ENCODE measurements at places on chromosomes 2 and 18.

DNA sequence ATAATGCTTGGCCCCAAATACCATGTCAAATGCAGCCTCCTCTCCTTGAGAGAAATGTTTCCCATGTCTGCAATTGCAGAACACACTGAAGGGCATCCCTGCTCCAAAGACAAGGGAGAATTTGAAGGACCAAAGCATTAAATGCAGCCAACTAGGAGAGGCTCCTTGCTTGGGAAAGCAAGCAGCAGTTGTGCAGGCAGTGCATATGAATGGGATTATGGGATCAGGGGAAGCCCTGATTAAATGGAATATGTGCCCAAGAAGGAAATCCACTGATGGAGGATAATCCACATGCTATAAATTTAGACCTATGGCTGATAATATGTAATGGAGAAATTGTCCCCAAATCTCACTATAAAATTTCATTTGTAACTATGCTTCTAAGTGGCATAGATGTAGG lies 116.1 kb downstream of the NCKAP5 start:
- DNase-seq = no peak

DNA sequence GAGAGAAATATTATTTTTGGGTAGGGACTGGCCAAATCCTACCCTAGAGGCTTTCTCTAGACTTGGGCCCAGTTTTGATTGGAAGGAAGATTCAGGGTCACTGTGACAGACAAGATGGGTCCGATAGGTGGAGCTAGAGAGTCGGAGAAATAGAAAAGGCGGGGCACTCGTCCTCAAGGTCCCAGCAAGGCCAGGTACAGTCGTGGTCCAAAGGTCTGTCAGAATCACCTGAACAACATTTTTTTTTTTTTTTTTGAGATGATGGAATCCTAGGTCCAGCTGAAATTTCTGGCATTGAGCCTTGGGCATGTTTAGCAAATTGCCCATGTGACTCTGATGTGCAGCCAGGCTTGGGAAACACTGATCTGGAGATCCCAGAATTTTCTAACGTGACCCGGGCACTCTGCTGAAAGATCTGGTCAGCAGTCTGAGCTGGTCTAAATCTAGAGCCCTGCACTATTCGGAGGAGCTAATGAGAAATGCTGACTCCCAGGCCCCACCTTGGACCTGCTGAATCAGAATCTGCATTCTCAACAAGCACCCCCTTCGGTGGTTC lies 23.0 kb upstream of the NTSR2 start:
- DNase-seq = peak; percentile 73

DNA sequence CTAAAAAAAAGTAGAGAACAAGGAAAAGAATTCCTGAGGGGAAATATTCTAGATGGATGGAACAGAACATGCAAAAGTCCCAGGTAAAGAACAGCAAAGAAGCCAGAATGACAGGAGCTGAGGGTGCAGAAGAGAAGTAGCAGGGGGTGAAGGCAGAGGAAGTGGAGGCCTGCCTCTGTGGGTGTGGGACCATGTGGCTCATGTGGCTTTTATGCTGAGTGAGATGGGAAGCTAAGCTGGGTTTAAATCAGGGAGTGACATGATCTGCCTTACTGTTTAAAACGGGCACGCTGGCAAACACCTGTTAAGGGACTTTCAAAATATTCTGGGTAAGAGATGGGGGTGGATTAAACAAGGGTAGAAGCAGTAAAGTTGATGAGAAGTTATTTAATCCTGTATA lies 40.0 kb downstream of the GKN2 start:
- DNase-seq = no peak

- DNase-seq = no peak
Observed at GRCh38 chr2:110925479-110925878, 193.1 kb downstream of the ACOXL start.

DNA sequence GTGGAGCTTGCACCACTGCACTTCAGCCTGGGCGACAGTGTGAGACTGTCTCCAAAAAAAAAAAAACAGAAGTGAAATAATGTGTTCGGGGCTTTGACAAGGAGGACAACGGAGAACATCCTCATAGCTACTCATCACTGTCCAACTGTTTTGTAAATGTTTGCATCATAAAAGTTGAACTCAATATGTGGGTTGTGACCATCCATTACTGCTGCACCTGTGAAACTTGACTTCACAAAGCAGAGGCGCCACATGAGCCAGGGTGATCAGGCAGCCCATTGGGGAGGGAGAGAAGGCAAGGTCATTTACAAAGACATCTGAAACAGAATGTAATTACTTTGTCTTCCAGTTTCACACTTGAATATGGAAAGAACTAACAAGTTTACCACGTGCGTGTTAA lies 61.6 kb downstream of the LAMA1 start:
- DNase-seq = no peak

DNA sequence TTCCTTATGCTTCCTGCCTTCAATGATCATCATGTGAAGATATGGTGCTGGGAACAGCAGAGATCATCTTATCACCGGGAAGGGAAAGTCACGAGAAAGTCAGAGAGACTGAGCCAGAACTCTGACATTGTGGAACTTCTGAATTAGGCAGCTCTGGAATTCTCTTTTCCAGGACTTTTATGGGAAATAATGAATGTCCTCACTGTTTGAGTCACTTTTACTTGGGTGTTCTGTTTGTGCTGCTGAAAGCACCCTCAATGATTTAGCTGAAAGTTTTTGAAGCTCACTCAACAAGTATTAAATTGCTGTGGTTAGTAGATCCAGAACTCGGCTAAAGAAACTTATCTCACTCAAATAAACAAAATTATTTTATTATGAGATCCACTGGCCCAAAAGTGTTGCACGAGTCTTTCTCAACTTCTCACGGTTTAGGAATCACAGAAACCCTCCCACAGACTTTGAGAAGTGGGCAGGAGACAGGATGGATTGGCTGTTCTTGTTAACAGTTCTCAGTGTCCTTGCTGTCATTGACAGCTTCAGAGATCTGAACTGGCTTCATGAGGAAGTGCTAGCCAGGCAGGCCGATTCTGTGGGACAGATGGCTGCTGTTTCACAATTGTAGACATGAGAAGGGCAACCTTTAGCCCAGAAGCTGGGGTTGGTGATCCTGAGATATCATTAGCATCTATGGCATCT lies 26.4 kb upstream of the ATRAID start:
- peak; percentile 25 for DNase-seq

- no peak for DNase-seq
Observed at GRCh38 chr2:192675681-192676080, 480.9 kb upstream of the TMEFF2 start.

GRCh38 chr2:169190197-169190775 lies 120.9 kb downstream of the DHRS9 start:
- no peak for DNase-seq

GRCh38 chr18:49094979-49095632 lies 144.3 kb upstream of the SMAD7 start:
- peak; percentile 64 for DNase-seq

DNA sequence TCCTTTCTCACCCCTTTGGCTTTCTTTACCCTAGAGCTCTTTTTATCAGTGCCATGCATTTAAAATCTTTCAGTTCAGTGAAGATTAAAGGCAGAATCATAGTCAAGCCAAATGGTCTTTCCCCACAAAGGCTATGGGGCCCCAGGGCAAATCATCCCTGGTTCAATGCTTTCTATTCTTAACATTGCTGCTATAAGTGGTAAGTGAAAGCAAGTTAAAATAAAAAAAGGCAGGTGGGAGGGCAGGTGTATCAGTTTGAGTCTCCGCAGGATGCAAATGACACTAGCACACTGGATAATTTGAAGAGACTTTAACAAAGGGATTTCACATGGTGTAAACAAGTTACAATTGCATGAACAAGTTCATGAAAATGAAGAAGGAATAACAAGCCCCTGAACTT lies 757.4 kb downstream of the SATB2 start:
- DNase-seq = no peak

DNA sequence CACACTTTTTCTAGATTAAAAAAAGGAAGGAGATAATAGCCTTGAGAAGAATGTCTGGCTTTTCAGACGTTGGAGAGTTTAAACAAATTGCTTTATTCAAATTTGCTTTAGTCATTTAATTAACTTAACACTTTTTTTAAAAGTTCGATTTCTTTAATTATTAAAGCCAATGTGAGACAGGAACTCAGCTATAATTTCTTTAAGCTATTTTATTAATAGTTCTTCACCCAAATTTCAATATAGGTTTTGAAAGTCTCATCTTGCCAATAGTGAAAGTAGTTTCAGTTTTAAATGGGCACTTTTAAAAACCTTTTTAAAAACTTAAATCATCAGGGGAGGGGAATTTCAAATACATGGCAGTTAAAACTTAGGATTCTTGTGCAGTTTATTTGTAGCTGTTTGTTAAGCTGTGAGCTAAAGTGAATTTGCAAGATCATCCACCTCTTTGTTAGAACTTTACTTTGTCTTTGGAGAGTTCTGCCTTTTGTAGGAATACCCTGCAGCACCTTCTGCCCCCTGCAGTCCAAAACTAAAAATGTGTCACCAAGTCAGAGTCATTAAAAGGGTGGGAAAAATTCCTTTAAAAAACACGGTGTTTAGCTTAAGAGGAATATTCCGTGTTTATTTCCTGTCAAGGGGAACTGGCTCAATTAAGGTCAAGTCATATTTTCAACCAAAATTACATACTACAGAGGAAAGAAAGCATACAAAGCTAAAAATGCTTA lies 4.6 kb downstream of the TGIF1 start:
- no peak for DNase-seq

DNA sequence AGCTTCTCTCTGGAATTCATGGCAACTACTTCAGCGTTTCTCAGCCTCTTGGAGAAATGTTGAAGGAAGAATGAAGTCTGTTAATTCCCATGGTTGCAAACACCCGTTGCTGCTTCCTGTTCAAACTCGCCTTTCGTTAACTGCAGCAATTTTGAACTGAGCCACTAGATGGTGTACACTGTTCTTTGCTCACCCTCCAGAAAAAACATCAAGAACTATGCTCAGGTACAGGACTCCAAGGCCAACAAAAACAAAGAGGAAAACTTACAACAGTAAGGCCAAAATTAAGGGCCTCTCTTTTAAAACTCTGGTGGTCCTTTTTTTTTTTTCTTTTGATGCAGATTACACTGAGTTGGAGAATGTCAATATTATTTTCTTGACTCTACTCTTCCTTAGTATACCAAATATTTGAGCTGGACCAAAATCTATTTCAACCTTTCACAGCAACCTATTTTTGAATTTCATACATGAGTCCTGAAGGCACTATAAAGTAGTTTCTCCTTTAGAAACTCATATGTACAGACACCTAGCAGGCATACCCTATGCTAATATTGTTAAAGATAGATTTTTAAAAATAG lies 58.2 kb downstream of the KLHL14 start:
- peak; percentile 60 for DNase-seq

DNA sequence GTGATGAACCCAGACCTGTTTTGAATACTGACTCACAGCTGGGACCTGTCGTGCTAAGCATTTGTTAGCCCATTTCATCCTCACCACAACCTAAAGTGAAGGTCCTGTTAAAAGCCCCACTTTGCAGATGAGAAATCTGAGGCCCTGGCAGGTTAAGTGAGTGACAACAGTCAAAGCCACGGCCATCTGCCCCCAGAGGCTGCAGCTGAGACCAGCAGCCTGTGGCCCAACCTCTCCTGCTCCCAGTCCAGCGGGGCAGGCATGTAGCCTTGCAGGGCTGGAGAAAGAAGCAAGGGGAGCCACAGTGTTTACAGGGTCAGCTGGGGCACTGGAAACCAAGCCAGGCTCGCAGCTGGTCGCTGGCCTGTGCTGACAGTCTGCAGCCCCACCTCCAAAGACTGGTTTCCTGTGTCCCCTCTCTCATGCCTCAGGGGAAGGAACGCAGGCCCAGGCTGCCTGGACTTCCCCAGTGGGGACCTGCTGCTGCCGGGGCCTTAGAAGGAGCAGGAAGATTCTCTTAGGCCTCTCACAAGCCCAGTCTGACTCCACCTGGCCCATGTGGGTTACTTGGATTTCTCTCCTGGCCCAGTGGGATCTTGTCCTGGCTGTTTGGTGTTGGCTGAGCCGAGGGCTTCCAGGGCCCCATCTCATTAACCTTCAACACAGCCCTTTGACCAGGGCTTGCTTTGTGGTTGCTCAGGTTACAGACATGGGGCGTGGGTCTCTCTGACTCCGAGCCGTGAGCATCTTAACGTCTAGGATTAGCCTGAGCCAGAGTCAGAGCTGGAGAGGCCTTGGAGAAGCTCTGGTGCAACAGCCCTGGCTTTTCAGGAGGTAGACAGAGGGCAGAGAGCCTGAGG lies 1.7 kb downstream of the INPP5D start:
- no peak for DNase-seq

- no peak for DNase-seq
Observed at GRCh38 chr2:12442476-12442847, 274.3 kb upstream of the TRIB2 start.

- no peak for DNase-seq
Observed at GRCh38 chr2:79453918-79454317, 58.9 kb upstream of the CTNNA2 start.

- no peak for DNase-seq
Observed at GRCh38 chr2:116809109-116809508, 1005.4 kb upstream of the DDX18 start.

DNA sequence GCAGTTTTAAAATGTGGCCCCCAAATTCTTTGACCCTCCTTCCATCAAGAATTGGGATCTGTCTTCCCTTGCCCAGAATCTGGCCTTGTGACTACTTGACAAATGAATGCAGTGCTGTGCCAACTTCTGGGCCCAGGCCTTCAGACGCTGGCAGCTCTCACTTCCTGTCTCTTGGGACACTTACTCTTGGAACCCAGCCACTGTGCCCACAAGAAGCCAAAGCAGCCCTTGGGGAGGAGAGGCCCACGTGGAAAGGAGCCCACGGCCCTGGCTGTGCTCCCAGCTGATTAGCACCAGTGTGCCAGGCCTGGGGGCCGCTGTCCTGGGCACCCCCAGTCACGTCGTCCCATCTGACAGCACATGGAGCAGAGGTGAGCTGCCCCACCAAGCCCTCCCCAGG lies 56.6 kb downstream of the RPL37A start:
- peak; percentile 59 for DNase-seq

DNA sequence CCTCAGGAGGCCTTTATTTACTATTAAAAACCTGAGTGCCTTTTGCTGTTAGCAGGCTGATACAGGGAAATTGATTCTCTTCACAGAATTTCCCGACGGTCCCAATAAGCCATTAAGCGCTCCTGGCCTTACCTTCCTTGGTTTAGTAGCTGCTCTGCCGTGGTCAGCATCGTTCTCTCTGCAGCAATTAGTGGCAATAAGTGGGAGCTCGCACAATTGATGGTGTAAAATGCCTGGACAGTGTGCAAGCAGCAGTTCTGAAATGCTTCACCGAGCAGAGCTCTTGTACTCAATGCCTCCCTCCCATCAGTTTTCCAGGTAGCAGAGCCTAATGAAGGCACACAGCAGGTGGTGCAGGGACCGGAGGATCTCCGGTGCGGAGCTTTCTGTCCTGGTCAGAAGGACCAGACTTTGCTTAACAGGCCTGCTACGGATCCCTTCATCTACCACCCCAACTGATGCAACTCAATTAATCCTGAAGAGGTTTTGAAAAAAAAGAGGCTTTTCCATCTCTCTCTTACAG lies 1.1 kb upstream of the LINC00305 start:
- no peak for DNase-seq
